ENCODE measurements at places on chromosomes 12 and 14.

- DNase-seq = peak; percentile 54
Measured at GRCh38 chr12:132444957-132445883, 44.7 kb upstream of the FBRSL1 start.

DNA sequence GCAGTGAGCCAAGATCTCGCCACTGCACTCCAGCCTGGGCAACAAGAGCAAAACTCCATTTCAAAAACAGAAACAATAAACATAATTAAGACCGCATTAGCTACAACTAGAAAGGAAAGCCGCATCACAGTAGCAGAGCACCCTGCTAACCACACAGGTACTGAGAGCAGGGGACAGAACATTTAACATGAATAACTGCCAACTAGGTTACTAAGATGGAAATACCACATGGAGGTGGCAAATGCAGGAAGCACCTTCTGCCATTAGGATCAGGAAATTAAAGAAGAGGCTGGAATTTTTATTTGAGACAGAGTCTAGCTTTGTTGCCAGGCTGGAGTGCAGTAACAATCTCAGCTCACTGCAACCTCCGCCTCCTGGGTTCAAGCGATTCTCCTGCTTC is 41.9 kb downstream of the CDC42BPB start:
- no peak for DNase-seq

DNA sequence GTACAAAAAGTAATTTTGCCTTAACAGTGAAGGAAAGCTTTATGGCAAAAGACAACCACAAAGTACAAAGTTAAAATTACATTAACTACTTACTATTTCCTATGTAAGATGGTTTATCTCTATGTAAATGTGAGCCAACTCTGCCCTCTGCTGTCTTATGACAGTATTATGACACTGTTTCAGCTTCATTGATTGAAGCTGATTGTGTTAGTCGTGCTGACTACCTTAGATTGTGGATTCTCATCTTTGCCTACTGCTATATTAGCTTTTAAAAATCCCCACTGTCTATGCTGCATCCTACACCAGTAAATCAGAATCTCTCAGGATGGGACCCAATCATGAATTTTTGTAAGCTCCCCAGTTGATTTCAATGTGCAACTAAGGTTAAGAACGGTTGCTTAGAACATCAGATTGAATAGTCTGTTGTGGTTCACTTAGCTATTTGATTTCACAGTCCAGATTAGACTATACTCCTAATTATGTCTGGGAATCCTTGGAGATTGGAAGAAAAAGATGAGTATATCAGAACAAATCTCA is 12.2 kb upstream of the SPTB start:
- DNase-seq = peak; percentile 40

DNA sequence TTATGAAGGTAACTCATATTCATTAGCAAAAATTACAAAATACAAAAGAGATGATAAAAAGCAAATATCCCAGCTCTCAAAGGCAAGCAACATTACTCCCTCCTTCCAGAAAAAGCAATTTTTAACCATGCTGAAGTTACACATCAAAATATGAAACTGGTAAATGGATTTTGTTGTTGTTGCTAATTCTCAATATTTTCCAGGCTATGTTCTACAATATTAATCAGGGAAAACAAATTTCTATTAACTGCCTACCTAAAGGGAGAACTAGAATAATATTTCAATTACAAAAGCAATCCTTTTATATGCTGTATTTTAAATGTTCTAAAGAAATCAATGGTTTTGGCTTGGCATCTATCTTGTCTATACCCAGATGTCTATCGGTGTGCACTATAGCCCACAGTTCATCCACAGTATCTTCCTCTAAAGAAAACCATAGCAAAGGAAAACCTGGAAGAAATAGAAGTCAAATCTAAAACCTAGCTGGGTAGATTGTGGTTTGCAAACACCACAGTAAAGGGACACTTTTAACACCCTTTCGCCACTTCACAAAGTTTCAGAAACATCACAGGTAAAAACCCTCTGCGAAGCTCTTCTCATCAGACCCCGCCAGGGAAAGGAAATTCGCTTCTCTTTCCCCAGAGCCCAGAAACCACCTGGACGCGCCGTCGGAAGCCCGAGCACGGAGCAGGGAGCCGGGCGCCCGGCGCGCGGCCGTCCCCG is 32.0 kb downstream of the TC2N start:
- no peak for DNase-seq

DNA sequence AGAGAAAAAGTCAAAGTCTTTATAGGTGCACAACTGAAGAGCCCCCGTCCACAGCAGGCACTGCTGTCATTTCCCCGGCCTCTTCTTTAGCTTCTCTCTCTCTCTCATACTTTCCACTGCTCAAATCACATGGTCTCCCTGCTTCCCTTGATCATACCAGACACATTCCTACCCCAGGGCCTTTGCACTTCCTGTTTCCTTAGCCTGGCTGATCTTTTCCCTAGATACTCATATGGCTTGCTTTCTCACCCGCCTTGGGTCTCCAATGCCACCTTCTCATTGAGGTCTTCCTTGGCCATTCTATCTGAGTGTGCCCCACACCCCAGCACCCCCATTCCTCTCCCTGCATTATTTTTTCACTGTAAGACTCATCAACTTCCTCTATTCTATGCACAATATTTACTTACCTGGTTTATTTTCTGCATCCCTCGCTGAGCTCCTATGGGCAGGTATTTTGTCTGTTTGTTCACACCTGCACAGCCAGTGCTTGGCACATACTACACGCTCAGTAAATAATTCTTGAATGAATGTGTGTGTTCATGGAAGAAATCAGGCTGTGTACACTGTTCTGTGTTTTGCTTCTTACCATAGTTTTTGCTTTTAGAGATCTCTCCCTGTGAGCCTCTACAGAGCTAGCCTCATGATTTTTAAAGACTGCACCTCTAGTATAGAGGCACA is 31.9 kb downstream of the SERPINA1 start:
- no peak for DNase-seq

DNA sequence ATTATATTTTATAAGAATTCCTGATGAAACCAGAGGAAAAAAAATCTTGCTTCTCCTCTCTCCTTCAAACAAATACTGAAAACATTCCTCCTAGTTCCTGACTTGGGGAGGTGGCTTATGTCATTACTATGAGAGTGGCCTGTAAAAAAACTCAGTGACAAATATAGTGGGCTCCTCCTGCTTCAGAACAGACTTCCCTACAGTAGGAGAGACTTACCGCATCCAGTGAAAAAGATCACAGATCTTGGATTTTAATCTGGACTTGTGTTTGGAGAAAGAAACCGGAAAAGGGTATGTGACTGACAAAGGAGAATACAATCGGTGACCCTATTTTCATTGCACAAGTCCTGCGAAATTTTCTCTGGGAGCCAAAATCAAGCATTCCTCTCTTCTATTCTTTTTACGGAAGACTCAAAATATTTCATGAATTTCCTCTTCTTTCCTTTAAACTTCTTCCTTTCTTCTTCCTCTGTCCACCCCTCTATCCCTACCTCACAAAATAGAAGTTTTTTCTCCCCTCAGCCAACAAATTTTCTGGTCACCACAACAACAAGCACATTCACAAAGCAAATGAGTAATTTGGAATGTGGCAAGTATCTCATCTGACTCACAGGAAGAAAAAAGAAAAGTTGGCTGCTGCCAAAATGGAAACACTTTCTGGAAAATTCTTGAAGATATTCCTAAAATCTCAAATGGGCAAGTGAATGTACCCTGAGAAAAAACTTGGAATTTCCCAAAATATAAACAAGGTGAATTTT is 185.1 kb upstream of the CDKN3 start:
- no peak for DNase-seq

- no peak for DNase-seq
Measured at GRCh38 chr12:121124402-121125109, 8.1 kb upstream of the P2RX7 start.

GRCh38 chr12:19440916-19441315 is 1.6 kb downstream of the AEBP2 start:
- DNase-seq = no peak

DNA sequence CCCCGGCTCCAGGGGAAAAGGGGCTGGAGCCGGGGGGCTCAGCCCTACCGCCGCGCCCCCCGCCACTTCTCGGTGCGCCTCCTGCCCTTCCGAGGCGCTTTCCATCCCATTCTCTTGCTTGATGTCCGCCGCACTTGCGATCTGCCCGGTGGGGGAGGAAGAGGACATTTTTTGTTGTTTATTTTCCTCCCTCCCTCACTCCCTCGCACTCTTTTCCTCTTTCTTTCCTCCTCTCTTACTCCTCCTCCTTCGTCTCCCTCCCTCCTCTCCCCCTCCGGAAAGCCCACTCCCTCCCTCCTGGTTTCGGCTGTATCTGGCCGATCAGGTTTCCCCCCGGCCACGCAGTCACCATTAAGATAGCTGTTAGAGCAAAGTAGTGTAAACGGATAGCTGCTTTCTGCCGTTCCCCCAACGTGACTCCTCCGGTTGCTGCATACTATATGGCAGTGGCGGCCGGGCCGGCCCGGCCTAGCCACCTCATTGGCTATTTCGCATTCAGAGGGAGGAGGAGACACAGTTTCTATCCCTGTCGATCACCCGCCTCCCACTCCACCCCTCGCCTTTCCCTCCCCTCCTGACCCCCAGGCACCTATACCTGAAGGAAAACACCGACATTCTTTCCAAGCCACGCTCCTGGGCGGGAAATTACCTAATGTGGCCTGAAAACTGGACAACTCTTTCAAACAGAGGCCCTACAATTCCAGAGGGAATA is at the start of gene SIX4:
Gene SIX4, minus strand, starts transcription at position 445 of the 712 bp plus-strand sequence. Its CDS starts 277 bp downstream, at position 168.
- no peak for DNase-seq

- DNase-seq = no peak
Measured at GRCh38 chr12:94178882-94179281, 30.5 kb downstream of the PLXNC1 start.

DNA sequence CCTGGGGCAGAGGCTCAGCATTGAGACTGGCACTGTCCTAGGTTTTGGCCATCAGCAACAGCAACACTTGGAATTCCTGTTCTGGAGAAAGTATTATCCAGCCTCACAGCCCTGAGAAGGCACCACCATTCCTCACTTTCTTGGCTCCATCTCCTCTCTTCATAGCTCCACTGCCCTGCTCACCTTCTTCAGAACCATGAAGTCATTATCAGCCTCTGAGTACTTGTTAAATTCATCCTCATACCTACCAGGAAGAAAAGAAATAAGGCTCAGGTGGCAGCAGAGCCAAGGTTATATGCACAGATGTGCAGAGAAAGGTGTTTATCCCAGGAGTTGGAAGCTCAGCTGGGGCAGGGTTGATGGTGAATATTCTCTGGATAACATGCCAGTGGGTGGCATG is 25.4 kb downstream of the KRT76 start:
- no peak for DNase-seq

GRCh38 chr12:125418902-125419564 is 353.8 kb downstream of the AACS start:
- no peak for DNase-seq

DNA sequence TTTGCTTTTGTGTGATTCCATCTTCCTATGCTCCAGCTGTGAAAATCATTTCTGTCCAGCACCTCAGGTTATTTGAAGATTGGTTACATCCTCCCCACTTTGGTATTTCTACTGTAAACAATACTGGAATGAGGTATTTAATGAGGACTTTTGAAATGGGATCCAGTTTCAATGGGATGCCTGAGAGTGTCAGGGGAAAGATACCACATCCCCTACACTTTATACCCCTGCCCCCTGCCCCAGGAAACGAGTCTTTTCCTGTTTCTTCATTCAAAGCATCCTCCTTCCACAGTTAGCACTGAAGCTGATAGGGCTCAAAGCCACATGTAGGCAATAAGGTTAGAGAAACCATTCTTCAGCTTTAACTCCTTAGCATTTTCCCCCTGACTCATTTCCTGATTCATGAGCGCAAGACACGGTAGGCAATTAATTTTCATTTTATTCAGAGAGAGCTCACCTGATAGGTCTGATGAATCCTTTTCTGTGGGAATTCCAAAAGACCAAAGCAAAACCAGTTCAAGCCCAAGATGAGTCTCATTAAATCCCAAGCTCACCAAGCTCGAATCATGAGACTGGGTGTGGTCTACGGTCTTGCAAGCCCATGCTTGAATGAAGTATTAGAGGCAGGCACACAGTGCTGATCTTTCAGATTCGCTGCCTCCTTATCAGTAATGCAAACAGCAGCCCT is 143.6 kb upstream of the CRY1 start:
- no peak for DNase-seq

- DNase-seq = no peak
Measured at GRCh38 chr12:102652645-102653313, 172.4 kb upstream of the IGF1 start.

DNA sequence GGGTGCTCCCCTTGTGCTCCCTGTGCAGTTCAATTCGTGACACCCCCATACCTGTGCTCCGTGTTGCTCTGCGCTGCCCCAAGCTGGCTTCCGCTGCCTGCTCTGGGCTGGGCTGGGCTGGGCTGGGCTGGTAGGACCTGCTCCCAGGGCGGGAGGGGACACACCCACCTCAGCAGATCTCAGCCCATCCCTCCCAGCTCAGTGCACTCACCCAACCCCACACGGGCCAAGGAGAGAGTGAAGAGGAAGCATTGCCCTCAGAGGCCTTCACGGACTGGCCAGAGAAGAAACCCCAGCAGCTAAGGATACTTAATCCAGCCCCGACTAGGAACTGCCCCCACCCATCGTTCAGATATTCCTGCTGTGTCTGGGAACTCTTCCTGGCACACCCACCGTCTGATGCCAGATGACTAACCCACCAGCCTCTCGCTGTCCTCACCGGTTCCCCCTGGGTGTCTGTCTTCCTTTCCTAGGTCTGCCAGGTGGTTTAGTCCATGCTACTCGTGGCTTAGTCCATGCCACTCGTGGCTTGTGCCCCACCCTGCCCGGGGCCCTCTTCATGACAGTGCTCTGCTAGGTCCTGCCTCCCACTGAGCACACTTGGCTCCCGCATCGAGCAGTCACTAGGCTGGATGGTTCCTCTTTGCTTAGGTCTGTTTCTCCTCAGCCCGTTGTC is at the start of gene LPAR5:
Gene LPAR5, minus strand, starts transcription at position 104 of the 676 bp plus-strand sequence. CDS start 14,711 bp downstream, outside the sequence.
- no peak for DNase-seq

DNA sequence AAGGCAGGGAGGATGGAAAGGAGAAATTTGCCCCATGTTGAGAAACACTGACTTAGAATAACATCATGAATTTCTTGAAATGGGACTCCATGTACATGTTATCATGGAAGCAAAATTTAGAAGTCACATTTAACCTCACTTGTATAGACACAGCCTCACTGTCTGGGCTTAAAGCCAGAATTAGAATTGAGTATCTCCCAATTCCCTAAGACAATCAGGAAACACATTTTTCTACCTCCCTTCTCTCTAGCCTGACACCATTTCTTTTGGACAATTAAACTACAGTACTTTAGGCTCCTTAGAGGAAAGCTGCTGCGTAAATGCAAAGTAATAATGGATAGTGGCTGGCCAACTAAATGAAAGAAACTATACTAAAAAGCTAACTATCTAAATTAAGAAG is 795.5 kb downstream of the C12orf50 start:
- DNase-seq = no peak
